Subcutaneous preadipocyte (primary cell): ENCODE measurements at places on chromosomes 13 and 19. TPM values are rescaled to one million over a fixed set of nuclear protein-coding genes. Genes with fewer than 3 reads are reported as not detected.

PLIN5 gene
- total RNA-seq, result under 0.01 TPM in 1 of 2 replicates, not detected in the other

NKG7 gene
- total RNA-seq, result not detected in 2 replicates

ZNF534 gene
- under 0.01 and 0.20 TPM in 2 replicates for total RNA-seq

ZNF560 gene
- 0.20 TPM in 1 of 2 replicates, not detected in the other for total RNA-seq

HSD17B14 gene
- 1.1 and 1.4 TPM in 2 replicates for total RNA-seq
